ENCODE measurements at places on chromosomes 11 and 22. TPM values are rescaled to one million over a fixed set of nuclear protein-coding genes. Genes with fewer than 3 reads are reported as not detected.

The CDC42BPG gene
- total RNA-seq: 0.11 TPM

The FAM180B gene
- total RNA-seq: 0.12 TPM

The FCHSD2 gene
- total RNA-seq: 16.6 TPM

The APOA5 gene
- total RNA-seq: not detected

The SLC37A2 gene
- total RNA-seq: 6.5 TPM

The SMDT1 gene
- total RNA-seq: 2.9 TPM

The OR52I1 gene
- not detected for total RNA-seq

The CFAP300 gene
- 7.9 TPM for total RNA-seq

The OR5AL1 gene
- total RNA-seq: not detected

The RGL4 gene
- not detected for total RNA-seq

The OR8A1 gene
- not detected for total RNA-seq

The TEX12 gene
- total RNA-seq: 0.11 TPM

The PARVA gene
- total RNA-seq: 19.3 TPM

The CTSW gene
- total RNA-seq: 0.12 TPM

The CRYAB gene
- total RNA-seq: 6.0 TPM

The PLET1 gene
- not detected for total RNA-seq

The ZNF280A gene
- not detected for total RNA-seq

The ALDH3B1 gene
- 16.7 TPM for total RNA-seq

The ASPHD2 gene
- 1.00 TPM for total RNA-seq

The IFITM10 gene
- total RNA-seq: 0.89 TPM

The FOLR2 gene
- total RNA-seq: not detected

The DNAJB7 gene
- total RNA-seq: not detected

The OOSP3 gene
- not detected for total RNA-seq

The IFITM5 gene
- total RNA-seq: not detected

The BEST1 gene
- 3.1 TPM for total RNA-seq

The BDNF gene
- total RNA-seq: 1.8 TPM

The FGF19 gene
- not detected for total RNA-seq

The DSCAML1 gene
- not detected for total RNA-seq

The CCDC89 gene
- 7.9 TPM for total RNA-seq

The P2RY2 gene
- under 0.01 TPM for total RNA-seq

The GAL3ST3 gene
- total RNA-seq: not detected

The BSX gene
- not detected for total RNA-seq

The PIWIL4 gene
- total RNA-seq: 1.4 TPM

The WNT11 gene
- not detected for total RNA-seq

The NNMT gene
- total RNA-seq: 137 TPM

The SLC5A4 gene
- total RNA-seq: 0.11 TPM

The DPAGT1 gene
- 28.6 TPM for total RNA-seq

The NAA40 gene
- total RNA-seq: 8.7 TPM

The OR51E2 gene
- total RNA-seq: 0.11 TPM

The CHRDL2 gene
- not detected for total RNA-seq

The PDGFD gene
- total RNA-seq: 1.4 TPM

The NRIP3 gene
- total RNA-seq: 37.9 TPM
